ENCODE measurements at places on chromosomes 16 and 17.

GRCh38 chr17:4045487-4045886 lies 81.2 kb upstream of the ATP2A3 start:
- DNase-seq: no peak

DNA sequence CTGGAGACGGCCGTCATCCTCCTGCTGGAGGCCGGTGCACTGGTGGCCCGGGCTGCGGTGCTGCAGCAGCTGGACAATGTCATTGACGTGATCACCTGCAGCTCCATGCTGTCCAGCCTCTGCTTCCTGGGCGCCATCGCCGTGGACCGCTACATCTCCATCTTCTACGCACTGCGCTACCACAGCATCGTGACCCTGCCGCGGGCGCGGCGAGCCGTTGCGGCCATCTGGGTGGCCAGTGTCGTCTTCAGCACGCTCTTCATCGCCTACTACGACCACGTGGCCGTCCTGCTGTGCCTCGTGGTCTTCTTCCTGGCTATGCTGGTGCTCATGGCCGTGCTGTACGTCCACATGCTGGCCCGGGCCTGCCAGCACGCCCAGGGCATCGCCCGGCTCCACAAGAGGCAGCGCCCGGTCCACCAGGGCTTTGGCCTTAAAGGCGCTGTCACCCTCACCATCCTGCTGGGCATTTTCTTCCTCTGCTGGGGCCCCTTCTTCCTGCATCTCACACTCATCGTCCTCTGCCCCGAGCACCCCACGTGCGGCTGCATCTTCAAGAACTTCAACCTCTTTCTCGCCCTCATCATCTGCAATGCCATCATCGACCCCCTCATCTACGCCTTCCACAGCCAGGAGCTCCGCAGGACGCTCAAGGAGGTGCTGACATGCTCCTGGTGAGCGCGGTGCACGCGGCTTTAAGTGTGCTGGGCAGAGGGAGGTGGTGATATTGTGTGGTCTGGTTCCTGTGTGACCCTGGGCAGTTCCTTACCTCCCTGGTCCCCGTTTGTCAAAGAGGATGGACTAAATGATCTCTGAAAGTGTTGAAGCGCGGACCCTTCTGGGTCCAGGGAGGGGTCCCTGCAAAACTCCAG lies 1.1 kb downstream of the MC1R start:
- no peak for DNase-seq

- no peak for DNase-seq
Observed at GRCh38 chr17:82272495-82273326, 789 bp downstream of the CSNK1D start.

DNA sequence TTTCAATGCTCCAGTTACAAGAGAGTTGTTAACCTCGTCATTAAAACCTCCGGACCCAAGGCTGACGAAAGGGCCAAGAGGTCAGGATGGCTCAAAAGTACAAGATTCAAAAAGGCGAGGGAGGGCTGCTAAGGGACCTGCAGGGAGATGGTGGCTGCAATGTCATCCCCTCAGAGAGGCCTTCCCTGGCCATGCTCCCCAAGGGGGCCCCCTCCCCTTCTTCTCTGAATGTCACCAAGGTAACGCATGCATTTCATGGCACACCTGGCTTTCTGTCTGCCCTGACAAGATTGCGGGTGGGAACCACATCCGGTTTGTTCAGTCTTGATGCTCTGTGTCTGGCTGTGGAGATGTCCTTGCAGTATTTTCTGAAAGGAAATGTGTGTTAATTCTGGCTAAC lies 89.9 kb downstream of the C16orf78 start:
- peak; percentile 11 for DNase-seq

GRCh38 chr17:68396226-68397107 lies 60.8 kb downstream of the WIPI1 start:
- DNase-seq: no peak
